ENCODE measurements at places on chromosomes 3 and 15.

DNA sequence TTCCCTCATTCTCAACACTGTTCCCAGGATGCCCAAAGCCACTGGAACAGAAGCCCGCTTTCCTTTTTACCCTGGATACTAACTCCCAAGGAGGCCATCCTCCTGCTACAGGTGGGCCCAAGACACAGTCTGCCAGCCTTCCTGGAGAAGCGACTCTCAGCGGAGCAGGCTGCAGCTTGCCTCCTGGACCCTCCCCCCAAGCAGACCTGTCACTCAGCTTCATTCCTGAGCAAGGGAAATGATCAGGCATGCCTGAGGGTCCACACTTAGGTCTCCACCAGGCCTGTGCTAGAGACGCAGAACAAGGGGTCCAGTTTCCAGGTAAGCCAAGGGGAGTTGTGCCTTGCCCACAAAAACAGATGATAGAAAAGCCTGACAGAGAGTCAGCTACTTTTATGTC, 62.8 kb downstream of the SLCO2A1 start:
- no peak for DNase-seq

DNA sequence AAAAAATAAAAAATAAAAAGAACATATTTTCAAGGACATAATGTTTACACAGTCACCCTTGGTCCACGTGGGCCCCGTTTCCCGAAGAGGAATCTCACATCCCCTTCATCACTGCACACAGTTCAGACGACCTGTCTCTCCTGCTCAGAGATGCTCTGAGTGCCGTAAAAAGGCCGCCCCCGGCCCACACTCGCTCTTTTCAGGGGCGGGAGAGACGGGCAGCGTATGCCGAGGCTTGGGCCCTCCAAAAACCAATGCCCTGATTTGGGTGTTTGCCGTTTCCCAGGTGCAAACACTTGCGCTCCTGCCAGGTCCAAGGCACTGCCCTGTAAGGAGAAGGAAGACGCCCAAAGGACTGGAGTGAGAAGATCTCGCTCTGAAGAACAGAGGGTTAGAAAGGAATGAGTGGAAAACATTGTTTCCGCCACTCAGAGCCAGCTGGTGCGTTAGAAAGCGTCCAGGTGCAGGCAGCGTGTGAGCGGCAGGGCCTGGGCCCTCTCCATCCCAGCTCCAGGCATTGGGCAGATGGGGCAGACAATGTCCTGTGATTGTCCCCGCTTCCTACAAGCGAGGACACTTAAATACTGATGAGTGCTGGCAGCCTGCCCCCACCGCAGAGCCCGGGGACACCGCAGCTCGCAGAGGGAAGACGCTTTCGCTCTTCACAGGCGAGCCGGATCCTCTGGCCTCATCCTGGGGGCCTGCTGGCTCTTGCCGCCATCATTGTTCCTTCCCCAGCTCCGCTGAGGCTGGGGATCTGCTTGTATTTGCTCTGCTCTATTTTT, 53.2 kb downstream of the NIPA2 start:
- no peak for DNase-seq

DNA sequence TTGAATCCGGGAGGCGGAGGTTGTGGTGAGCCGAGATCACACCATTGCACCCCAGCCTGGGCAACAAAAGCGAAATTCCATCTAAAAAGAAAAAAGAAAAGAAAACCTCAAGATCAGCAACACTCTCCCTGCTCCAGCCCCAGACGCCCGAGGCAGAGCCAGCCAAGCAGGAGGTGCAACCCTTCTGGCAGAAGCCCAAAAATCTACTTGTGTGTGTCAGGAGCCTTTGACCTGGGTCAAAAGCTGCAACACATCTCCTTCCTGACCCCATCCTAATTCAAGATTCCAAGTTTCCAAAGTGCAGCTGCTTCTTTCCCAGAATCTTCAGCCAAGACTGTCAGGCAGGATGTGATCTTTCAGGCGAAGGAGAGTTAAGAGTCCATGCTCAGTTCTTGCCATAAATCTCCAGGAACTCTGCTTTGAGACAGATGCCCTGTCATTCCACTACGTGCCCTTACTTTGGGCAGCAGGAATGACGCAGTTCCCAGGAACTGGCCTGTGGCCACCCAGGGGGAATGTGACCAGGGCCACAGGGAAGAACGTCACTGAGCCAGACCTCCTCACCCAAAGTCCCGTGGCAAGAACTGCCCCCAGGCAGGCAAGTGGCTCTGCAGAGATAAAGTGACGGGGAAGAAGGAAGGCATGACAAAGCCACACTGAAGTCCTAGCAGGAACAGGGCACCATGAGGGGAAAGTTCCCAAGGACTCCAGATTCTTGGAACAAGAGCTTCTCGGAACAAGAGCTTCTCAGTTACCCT, 39.4 kb downstream of the SH3BP5 start:
- no peak for DNase-seq

GRCh38 chr15:88077296-88078020, 179.1 kb downstream of the NTRK3 start:
- DNase-seq, result no peak

DNA sequence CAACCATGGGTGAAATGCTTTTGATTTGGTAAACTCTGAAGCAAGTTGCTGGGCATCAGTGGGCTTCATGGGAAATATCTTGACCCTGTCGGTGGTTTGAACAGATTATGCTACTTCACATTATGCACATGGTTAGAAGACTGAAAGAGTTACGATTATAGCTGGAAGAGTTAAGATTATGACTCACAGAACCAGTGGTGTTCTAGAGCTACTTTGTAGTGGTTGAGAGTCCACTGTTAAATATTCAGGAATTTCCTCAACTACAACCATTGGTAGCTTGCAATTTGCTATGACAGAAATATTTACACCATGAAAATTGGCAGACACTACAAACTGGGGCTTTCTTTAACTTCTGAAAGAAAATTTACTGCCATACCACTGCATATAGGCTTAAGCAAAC, 99.3 kb downstream of the GADL1 start:
- DNase-seq, result no peak

Data from CD8-positive, alpha-beta T cell (primary cell).